Esophagus squamous epithelium (tissue), 5 donors: ENCODE measurements at places on chromosomes 7 and 10.

DNA sequence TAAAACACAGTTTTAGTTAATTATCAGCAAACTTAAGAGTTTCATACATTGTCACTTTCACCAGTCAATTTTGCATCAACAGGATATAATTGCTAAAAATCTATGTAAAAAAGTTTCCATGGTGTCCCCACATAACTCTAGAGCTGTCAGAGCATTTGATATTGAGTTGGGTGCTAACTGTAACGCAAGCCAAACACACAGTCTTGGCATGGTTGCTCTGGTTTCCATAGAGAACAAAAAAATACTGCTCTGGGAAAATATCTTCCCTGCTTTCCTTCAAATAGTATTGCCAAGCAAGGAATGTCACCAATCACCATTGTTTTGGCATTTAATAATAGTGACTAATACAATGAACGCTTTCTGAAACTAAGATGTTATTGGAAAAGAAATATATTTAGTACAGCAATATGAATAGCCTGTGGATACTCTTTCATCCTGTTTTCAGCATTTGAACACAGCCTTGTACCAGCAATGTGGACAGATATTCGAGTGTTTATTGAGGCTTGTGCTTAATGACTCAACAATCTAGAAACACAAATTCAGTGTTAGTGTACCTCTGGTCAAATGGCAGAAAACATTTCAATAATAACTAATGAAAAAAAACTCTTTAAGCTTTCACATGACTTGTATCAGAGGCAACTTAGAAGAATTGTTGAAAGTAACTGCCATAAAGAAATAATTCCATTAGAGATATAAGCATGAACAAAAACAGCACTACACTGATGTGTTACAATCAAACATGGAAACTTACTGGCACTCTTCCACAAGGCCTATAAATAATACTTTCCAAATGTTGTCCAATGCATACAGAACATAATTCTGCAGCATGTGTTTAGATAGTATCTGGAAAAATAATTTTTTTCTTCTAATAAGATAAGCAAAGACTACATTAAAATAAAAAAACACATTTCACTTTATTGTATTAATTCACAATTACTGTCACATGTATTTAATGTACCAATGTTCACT, 1469.5 kb upstream of the CELF2 start:
- DNase-seq = no peak

GRCh38 chr10:129859536-129859935, 104.5 kb downstream of the EBF3 start:
- DNase-seq = no peak

- DNase-seq = no peak
Observed at GRCh38 chr7:43735802-43736603, 6.7 kb upstream of the COA1 start.

DNA sequence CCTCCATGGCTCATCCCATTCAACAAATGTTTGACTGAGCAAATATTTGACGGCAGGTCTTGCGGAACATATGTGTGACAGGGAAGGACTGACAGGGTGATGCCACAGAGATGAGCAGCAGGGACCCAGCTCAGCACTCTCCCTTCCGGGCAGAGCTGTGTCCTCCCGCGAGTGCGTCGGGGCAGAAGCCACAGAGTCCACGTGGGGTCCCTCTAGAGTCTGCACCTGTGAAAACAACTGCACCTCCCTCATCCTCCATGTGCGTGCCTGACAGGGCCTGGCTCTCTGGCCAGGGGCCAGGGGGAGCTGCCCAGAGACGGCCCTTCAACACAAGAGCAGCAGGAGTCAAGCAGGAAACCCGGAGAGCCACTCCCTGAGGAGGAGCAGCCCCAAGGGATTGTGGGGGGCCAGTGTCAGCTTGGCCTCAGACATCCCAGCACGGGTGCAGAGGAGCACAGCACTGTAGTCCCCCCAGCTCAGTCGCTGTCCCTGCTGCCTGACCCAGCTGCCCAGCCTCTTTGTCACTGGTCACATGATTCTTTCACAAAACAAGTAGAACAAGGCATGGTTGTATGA, 83.6 kb upstream of the TMEM72 start:
- DNase-seq = no peak

GRCh38 chr10:62763155-62763554, 41.4 kb upstream of the ADO start:
- DNase-seq = no peak

- DNase-seq = no peak
Observed at GRCh38 chr10:43712821-43713584, 64.3 kb upstream of the ZNF32 start.

- no peak for DNase-seq
Observed at GRCh38 chr7:129764247-129765084, 152.9 kb downstream of the NRF1 start.

DNA sequence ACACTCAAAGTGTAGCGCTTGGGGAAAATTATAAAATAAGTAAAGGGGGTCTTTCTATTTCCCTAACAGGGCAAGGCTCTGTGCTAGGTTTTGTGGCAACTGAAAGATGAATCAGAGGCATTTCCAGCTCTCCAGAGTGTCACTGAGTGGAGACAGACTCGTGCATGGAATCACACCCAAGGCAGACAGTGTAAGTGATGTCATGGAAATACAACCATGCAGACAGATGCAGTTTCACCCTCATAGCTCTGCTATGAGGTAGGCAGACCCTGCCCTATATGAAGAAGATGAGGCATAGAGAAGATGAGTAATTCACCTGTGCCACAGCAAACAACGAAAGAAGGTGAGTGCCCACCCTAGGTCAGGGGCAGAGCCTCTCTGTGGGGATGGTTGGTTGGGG, 57.2 kb upstream of the PITRM1 start:
- DNase-seq = no peak

GRCh38 chr10:51462076-51462779, 237.2 kb downstream of the CSTF2T start:
- DNase-seq = no peak

- no peak for DNase-seq
Observed at GRCh38 chr10:33664070-33664469, 329.6 kb upstream of the NRP1 start.

- no peak for DNase-seq
Observed at GRCh38 chr7:150860978-150861295, 8.6 kb downstream of the AOC1 start.

GRCh38 chr10:106672517-106673175, 491.9 kb downstream of the SORCS1 start:
- no peak for DNase-seq

DNA sequence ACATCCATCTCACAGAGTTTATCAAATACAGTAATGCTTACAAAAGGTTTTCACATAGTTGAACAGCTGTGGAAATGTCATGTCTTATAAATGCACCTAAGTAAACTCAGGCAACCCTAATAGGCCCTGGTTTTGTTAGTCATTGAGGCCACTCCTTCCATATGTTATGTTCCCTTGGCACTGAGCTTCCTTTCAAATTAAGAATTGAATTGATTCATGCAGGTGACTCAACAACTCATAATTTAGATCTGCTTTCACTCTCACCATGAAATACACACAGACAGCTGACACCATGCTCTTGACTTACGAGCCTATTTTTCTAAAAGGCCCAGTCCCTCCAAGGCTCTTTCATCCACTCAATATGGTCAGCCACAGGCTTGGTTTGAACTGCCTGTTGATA, 476.9 kb downstream of the KCNMA1 start:
- no peak for DNase-seq

DNA sequence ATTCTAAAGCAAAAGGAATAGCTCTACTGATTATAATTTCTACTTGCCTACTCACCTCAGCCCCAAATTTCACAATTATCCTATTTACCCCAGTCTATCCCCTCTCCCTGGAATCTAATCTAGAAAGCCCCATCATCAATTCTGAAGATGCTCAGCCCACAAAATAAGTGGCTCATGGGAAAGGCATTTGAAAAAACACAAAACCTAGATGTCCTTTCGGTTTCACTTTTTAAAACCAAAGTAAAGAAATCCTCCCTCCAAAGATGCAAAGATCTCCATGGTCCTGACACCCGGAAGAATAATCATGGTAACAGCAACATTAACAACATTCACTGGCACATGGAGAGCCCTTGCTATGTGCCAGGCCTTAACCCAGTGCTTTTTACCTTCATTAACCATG, 224.8 kb downstream of the FGFR2 start:
- no peak for DNase-seq

DNA sequence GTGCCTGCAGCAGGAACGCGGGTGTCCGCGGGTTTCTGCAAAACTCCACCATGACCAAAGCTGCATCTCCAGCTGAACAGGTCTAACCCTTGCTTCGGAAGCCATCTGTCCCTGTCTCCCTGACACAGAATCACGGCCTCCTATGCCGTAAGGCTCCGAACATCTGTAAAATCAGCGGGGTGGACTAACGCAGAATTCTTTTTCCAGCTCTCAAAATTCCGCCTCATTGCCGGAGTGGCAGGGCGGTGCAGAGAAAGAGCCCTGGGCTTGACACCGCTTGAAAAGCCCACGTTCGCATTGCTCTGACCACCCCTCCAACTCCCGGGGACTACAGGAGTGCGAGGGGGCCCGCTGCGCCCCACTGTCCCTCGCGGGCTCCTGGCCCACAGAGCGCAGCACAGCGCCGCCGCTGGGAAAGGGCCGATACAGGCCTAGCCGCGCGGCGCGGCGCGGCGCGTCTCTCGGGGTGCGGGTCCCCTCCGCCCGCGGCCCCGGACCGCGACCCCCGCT, 409 bp downstream of the DNMBP start:
- DNase-seq = no peak

GRCh38 chr7:28069807-28070206, 110.8 kb downstream of the JAZF1 start:
- DNase-seq = no peak

DNA sequence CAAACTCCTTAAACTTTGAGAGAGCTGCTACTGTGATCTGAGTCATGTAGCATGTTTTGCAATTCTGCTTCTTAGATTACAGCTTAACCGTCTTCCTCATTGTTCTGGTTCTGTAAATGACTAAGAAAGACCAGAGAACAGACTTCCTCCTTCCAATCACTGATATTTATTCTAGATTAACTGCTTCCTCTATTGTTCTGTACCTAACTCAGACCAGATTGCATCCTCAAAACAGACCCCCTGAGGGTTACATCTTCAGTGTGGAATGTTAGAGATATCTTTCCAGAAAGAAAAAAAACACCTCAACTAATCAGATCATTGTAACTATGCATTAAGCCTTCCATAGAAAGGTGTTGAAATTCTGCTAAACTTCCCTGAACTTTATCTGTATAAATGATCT, 5.7 kb upstream of the PIP start:
- no peak for DNase-seq

GRCh38 chr10:15783941-15784636, 64.4 kb upstream of the ITGA8 start:
- no peak for DNase-seq

GRCh38 chr7:24707988-24708615, 49.2 kb downstream of the GSDME start:
- no peak for DNase-seq

DNA sequence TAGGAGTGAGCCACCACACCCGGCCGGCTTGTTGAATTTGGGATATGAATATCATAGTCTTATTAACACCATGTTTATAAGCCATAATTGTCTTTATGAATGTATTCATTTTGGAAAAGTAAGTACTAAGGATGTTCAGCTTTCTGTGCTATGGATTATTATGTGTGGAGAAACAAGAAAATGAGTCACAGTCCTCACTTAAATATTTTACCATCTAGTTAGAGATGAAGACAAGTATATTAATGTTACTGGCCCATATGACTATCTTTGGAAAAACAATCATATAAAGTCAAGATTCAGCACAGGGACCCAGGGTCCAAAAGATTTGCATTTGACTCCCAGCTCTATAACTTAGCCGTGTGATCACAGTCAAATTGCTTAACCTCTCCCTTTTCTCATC, 9.8 kb upstream of the TOMM7 start:
- DNase-seq = no peak

DNA sequence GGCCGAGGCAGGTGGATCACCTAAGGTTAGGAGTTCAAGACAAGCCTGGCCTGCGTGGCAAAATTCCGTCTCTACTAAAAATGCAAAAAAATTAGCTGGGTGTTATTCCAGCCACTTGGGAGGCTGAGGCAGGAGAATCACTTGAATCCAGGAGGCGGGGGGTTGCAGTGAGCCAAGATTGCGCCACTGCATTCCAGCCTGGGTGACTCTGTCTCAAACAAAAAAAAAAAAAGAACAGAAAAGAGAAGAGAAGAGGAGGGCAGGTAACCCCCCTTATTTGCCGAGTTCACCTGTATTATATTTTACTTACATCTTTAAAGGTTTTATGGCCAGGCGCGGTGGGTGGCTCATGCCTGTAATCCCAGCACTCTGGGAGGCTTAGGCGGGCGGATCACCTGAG, 91.7 kb downstream of the RNF216 start:
- DNase-seq = no peak

DNA sequence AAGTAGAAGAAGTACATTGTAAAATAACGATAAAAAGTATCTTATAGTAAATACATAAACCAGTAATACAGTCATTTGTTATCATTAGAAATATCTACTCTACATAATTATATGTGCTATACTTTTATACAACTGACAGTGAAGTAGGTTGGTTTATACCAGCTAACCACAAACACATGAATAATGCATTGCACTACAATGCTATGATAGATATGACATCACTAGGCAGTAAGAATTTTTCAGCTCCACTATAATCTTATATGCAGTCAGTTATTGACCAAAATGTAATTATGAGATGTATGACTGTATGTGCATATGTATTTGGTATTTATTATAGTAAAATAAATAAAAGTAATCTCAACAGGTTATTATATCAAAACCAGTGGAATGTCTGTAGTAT, 23.4 kb upstream of the SGCE start:
- DNase-seq = no peak

DNA sequence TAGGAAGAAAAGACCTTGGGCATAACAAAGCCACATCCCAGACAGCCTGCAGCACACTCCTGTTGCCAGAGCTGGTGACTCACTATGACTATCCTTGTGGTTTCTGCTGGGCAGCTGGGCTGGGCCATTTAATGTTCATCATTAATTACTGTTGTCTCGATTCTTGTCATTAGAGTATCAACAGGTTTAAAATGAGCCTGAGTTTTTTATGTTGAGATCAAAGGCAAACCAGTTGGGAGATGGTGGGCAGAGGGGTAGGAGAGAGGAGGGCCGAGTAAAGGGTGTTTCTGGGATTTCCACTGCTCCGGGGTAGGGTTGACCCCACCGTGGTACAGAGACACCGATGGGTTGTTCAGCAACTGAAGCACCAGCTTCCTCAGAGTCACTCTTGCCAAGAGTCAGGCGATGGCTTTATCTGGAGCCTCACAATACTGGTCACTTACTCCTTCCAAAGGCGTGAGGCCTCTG, 128.7 kb upstream of the LYZL1 start:
- DNase-seq = no peak

- DNase-seq = no peak
Observed at GRCh38 chr7:1324028-1324900, 91.6 kb downstream of the UNCX start.

DNA sequence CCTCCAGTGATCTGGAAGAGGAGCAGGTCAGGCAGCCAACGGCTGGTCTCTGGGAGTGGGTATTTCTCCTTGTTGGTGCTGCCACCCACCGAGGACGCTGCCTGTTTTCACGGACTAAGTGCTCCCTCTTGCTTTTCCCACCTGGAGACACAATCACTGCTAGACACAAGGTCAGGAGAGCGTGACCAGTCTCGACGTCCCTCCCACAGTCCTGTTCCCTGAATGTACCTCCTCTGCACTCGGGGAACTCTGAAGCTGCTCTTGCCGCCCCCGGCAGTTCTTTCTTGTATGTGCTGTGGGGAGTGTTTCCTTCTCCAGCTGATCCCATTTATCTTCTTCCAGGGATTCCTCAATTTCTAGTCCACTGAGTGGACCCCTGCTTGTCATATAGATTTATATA, 89.4 kb downstream of the CYTH3 start:
- DNase-seq = no peak

- no peak for DNase-seq
Observed at GRCh38 chr7:139065323-139065722, 29.5 kb upstream of the ZC3HAV1L start.

- DNase-seq = no peak
Observed at GRCh38 chr10:96416643-96417042, 57.8 kb upstream of the OPALIN start.
